NCI-H526 (cell line): ENCODE measurements at places on chromosomes 5 and 9.
A peak's percentile ranks its signal among the peaks of the same experiment; 100 is the strongest.

- DNase-seq: no peak
These were observed 19.0 kb upstream of the LPCAT1 start for GRCh38 chr5:1542781-1543180.

- DNase-seq: no peak
These were observed 10.8 kb downstream of the FIBCD1 start for GRCh38 chr9:130927995-130928900.

GRCh38 chr5:137492331-137492730, 6.8 kb downstream of the SPOCK1 start:
- no peak for DNase-seq

DNA sequence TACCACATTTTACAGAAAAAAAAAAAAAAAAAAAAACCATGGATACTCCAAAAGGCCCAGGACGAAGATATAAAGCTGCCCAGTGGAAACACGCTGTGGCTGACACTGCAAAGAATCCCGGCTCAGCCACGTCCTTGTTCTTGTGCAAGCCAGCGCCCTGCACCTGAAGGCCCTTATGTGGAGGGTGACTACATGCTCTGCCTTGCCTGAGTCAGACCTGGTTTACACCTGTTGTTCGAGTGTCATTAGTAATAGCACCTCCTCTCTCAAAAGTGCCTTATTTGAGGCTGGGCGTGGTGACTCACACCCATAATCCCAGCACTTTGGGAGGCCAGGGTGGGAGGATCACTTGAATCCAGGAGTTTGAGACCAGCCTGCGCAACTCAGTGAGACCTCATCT, 54.3 kb upstream of the ZSWIM6 start:
- no peak for DNase-seq

- DNase-seq: peak; percentile 77
These were observed 11.4 kb downstream of the MTAP start for GRCh38 chr9:21813575-21814473.

DNA sequence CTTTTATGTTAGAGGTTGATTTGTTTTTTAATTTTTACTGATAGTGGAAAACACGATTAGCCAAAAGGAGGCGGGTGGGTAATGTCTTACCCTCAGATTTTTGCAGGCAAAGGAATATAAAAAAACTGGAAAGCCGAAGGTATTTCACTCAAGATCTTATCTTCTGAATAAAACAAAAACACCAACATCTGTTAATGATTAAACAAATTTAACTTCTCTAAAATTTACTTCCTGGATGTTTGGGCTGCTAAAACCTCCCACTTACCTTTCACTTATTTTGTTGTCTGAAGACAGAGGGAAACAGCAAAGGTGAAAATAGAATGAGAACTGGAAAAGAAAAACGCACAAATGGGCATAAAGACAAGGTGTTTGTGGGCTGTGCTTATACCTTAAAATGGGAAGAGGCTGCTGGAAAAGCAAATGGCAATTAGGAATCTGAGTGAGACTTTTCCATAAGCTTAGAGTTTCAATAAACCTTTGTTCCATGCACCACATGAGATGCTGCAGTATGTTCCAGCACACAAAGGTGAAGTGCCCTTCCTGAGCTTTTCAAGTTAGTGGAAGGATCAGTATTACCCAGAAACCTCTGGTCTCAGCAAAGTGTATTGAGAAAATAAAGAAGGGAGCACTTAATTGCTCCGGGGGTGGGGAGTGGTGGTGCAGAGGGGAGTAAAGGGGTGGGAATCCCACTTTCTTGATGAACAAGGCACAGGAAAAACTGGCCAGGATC, 298.3 kb downstream of the BNC2 start:
- peak; percentile 51 for DNase-seq

GRCh38 chr9:110578575-110579033, 937 bp downstream of the SVEP1 start:
- no peak for DNase-seq

GRCh38 chr9:18499980-18500379, 26.0 kb downstream of the ADAMTSL1 start:
- DNase-seq: no peak

DNA sequence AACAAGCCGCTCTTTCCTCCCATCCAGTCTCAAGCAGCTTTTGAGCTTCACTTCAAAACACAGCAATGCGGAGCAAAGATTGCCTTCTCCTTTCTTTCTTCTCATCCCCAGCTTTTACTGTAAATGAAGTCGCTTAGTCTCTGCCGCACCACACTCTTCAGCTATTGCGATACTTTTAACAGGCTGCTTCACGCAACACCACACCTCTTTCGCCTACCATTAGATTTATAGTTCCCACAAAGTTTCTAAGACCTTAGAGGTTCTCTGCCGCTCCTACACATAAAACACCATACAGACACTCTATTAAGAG, 711 bp downstream of the PGGT1B start:
- DNase-seq: peak; percentile 17

DNA sequence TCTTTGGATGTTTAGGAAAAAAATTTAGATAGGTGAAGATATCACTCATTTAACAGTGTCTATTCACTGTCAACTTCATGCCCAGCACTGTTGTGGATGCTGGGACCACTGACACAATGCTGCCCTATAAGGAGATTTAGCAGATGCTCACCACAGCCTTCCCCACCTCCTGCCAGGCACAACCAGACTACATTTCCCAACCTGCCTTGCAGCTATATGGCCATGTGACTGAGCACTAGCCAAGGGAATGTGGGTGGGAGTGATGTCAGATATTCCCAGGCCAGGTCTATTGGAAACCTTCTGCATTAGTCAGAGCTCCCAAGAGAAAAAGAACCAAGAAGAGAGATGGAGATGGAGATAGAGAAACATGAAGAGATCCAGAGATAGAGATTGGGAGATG, 302.6 kb upstream of the TAS2R1 start:
- peak; percentile 18 for DNase-seq

DNA sequence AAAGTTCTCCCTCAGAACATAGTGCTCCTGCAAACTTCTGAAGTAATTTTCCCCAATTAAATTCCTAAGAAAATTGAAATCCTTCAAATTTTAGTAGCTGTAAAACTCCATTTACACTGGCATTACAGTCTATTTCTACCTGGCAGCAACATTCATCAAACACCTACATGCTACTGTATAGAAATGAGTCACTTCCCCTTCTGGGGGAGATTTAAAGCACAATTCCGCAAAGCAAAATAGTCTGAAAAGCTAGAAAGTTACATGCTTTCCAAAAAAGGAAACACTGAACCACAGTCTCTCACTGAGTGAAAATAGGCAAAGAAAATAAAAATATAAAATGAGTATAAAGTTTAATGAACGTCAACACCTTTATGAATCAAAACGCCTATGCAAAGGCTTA, 43.3 kb downstream of the MCTP1 start:
- DNase-seq: no peak

GRCh38 chr5:171450423-171451331, 31.2 kb downstream of the FGF18 start:
- DNase-seq: peak; percentile 18

DNA sequence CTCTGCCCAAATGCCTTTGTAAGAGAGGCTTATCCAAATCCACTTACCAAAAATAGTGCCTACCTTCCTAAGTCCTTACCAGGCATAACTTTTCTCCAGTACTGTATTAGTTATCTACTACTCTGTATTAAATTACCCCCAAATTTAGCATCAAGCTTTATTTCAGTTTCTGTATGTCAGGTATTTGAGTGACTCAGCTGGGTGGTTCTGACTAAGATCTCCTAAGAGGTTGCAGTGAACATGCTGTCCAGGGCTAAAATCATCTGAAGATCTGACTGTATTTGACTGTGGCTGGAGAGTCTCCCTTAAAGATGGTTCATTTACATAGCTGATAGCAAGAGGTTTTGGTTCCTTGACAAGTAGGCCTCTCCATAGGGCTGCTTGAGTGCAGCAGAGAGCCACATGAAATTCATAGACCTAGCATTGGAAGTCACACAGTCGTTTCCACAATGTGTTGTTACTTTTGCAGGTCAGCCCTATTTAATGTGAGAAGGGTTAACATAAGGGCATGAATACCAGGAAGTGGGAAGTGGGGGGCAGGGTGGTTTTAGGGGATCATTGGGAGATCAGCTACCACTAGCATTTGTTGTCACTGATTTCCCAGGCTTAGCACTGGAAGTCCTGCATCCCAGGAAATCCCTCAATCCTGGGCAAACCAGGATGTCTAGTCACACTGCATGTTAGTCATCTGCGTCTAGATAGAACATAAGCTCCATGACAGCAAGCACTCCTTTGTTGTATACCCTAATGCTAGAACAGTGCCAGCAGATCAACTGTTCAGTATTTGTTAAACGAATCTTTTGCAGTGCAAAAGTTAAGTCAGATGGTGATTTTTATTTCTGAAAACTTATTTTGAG, 2.0 kb upstream of the ZNF622 start:
- no peak for DNase-seq

DNA sequence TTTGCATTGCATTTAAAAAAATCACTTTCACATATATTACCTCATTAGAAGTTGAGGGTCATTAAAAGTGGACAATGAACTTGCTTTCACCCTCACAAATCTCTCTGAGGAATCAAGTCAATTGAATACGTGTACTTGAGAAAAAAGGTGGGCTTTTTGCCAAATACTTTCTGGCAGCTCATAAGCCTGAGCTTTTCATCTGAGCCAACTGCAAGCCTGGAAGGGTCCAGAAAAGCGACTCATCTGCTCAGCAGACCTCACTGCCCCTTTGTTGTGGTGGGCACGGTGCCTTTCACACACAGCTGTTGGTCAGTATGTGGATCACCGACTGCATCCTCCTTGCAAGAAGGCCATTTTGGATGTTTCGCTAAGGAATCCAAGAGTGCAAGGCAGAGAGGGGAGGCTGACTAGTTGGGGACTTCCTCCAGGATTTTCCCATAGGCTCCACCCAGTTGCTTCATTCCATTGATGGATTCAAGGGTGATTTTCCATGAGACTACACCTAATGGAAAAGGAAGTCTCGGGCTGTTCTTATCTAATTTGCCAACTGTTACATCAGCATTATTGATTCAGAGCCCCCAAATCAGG, 564.7 kb downstream of the PDE4D start:
- no peak for DNase-seq

GRCh38 chr5:122351416-122352157, 39.5 kb downstream of the SNCAIP start:
- DNase-seq: no peak

DNA sequence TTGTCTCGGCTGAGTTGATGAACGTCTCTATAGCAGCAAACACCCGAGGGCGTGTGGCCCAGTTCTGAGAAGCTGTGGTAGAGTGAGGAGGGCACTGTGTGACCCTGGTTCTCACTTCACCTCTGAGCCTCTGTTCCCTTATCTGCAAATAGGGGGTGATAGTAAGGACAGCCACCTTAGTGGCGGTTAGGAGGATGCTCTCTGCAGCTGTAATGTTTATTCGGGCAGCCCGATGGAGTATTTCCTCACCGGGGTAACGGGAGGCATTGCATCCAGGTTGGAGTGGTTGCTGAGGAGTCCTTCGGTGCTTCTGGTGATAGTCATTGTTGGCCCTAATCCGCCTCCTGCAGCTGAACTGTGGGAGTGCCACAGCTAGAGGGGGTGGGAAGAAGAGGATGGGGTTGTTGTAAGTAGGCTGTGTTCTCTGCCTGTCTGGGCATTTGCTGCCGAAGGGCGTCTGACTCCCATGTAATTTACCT, 13.9 kb downstream of the PRRC2B start:
- peak; percentile 69 for DNase-seq

- DNase-seq: no peak
These were observed 558 bp downstream of the GRPEL2 start for GRCh38 chr5:149345892-149346222.

DNA sequence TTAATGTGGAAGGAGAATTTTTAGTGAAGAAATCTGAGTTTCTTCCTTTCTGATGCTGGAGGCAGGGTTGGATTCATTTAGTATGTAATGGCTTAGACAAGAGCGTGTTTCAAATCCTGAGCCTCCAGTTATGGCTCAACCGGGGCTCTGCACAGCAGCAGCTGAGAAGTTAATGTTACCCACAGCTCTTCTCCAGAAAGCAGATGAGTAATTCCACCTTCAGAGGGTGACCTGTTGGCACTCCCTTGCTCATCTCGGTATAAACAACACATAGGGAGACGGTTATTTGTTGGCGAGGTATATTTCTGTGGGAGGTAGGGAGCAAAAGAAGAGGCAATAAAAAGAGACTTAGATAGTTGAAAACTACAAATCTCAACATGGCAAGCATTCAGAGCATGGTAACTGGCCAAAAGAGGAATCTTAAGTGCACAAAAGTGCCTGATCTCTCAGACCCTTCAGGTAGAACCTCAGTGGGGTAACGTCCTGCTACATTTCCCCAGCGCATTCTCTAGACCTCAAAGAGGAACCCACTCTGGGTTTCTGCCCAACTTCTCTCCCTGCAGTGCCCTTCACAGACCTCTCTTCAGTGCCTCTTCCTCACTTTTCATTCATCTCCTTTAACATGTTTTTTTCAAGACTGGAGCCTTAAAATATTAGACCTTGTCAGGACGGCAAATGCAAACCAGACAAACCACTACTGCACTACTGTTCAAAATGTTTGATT, 417.5 kb upstream of the ADAMTSL1 start:
- no peak for DNase-seq

- DNase-seq: no peak
These were observed 1.4 kb downstream of the PRR16 start for GRCh38 chr5:120465436-120465961.

- no peak for DNase-seq
These were observed 598.8 kb upstream of the BRINP1 start for GRCh38 chr9:119967867-119968535.

GRCh38 chr9:69104830-69105527, 69.1 kb upstream of the TJP2 start:
- peak; percentile 39 for DNase-seq

DNA sequence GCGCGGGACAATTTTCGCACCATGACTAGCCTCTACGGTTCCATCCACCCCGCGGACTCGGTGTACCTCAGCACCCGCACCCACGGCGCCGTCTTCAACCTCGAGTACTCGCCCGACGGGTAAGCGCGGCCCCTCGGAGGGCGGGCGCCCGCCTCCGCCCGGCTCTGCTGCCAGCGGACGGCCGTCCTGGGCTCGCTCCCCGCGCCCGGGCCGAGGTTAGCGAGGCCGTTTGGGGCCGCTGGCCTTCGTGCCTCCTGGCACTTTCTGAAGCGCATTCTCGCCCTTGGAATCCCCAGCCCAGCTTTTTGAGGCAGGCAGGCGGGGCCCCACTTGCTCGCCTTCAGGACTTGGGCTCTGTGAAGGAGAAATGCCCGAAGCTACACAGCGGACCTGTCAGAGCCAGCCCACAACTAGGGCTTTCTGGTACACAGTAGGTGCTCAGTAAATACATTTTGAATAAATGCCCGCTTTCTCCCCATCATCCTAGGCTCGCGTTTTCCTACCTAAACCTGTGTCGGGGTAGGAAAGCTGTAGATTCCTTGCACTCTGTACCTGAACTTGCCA, 772 bp downstream of the DCAF10 start:
- DNase-seq: no peak

DNA sequence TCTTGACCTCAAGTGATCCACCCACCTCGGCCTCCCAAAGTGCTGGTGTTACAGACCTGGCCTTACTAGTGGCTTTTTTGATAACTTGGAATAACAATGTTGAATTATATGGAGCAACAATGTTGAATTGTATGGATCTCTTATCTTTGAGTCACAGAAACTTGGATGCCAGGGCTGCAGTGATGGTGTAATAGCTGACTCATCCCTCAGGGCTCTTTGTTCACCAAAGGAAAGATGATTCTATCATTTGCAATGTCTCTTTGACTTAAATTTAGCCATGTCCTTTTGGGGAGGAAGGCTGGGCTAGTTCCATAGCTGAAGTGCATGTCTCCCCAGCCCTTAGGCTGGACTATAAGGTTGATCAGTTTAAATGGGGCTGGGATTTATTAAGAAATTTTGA, 172.3 kb downstream of the PDZD2 start:
- DNase-seq: no peak
